ENCODE measurements at places on chromosomes 6 and 20.

DNA sequence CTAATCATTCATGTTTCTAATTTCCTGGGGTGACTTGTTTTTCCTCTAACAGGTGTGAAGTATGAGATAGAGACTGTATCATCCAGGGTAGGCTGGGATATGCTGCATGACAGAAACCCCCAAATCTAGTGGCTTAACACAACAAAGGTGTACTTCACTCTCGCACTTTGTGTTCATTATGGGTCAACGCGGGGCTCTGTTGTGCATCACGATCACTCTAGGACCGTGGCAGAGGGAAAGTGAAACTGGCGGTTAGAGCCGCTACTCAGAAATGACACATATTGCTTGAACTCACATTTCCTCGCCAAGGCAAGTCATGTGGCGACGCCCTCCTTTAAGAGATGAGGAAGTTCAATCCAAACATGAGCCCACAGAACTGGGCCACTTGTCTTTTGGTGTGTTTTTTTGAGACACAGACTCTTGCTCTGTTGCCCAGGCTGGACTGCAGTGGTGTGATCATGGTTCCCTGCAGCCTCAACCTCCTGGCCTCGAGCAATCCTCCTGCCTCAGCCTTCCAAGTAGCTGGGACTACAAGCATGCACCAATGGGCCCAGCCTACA, 41.3 kb downstream of the PCNA start:
- DNase-seq = peak; percentile 78

- peak; percentile 71 for DNase-seq
Observed at GRCh38 chr6:28648035-28648877, 122.6 kb downstream of the GPX5 start.

- no peak for DNase-seq
Observed at GRCh38 chr6:17494919-17495318, 101.5 kb downstream of the CAP2 start.

GRCh38 chr6:14639983-14640599, 522.5 kb downstream of the CD83 start:
- no peak for DNase-seq

GRCh38 chr6:146410851-146411595, 132.6 kb upstream of the RAB32 start:
- no peak for DNase-seq
